Substantia nigra (tissue), 51 donors: ENCODE measurements at places on chromosomes 7 and 10.

GRCh38 chr7:33334349-33334748 is 205.0 kb downstream of the BBS9 start:
- DNase-seq: no peak

GRCh38 chr10:69962746-69963135 is 89.9 kb upstream of the MACROH2A2 start:
- DNase-seq: no peak

GRCh38 chr7:22090512-22090911 is 144.8 kb upstream of the CDCA7L start:
- no peak for DNase-seq

DNA sequence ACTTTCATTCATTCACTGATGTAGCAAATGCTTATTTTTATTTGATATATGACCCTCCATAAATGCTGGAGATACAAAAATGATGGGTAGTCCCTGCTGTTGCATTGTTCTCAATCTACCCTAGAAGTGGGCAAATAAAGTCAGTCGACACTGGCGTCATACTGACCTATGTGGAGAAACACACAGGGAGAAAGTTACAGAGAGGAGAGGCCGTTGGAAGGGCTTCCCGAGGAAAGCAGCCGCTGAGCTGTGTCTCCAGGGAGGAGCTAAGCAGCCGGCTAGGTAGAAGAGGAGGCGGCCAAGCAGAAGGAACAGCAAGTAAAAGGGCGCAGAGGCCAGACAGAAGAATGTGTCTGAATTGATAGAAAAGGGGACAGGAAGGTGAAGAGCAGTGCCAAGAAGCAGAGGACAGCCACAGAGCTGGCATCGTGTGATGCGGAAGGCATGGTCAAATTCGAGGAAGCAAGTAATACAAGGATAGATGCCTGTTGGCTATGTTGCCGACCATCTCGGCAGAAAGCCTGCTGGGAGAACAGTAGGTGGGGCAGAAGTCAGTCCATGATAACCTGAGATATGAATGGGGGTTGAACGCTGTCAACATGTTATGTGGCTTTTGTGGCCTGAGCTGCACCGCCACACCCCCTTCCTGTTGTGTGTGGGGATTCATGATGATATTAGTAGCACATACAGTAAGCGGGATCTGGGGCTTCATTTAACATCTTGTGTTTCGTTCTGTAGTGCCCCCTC is 25.9 kb downstream of the ST8SIA6 start:
- no peak for DNase-seq
